Left renal pelvis (tissue), 4 donors: ENCODE measurements at places on chromosomes 7 and 10.
A peak's percentile ranks its signal among the peaks of the same experiment; 100 is the strongest.

GRCh38 chr7:111741811-111742240 lies 179.5 kb upstream of the IMMP2L start:
- DNase-seq = peak; percentile 50

DNA sequence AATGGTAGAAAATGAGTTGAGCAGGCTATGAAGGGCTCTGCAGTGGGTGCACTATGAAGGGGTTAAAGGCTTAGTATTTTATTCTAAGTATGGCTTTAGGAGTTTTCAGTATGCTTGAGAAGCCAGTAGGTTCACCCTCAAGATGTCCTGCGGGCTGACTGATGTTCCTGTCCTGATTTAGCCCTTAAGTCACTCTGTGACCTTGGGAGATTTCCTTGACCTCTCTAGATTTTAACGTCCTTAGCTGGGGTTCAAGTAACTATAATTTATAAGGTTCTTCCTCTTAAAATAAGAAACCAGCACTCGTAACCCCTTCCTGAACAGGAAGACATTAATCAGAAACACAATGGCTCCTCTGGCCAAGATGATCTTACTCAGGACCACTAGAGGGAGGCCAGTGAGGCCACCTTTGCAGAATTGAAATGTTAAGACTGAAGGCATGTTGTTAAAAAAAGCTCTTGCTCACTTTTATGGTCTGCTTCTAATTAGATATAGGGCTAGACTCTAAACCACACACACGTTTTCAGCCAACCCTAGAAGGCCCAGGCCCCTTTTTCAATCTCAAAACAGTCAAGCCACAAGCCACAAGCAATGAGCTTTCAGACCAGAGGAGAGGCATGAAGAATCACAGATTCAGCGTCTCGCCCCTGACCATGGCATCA lies 41.9 kb downstream of the CDK1 start:
- DNase-seq = no peak

GRCh38 chr10:373526-374309 lies 238.5 kb downstream of the ZMYND11 start:
- no peak for DNase-seq

- DNase-seq = no peak
These were observed 612.2 kb downstream of the SUGCT start for GRCh38 chr7:40746841-40747556.

DNA sequence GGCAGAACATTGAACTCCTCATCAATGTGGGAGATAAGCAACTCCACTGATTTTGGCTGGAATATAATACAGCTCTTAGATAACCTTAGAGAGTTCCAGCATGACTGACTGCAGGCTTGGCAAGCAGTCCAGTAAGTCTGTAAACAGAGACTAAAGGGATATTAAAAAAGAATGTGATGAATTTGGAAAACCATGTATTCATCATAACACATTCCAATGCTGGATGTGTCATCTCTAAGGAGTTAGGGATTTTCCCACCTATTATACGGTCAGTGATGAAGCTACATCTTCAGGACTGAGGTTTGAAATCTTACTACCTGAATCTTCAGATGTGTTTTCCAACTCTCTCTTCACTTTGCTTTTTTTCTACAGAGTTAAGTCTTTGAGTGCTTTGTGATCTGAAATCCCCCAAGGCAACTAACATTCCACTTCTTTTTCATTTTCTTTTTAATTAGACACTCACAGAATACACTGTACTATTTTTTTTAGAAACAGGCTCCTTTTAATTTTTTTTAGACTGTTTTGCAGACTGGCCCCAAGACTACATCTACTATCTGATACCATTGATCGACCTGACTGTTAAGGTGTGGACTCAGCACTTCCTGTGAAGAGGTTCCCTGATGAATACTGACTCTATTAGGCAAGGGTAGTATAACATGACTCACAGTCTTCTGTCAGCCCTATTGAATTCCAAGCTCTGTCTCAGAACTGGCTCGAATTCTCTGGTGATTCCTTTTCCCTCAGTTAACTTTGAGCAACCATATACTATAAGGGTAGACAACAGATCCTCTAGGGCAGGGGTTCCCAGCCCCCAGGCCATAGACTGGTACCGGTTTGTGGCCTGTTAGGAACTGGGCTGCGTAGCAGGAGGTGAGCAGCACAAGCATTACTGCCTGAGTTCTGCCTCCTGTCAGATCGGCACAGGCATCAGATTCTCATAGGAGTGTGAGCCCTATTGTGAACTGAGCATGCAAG lies 678.2 kb downstream of the GRM8 start:
- DNase-seq = no peak

DNA sequence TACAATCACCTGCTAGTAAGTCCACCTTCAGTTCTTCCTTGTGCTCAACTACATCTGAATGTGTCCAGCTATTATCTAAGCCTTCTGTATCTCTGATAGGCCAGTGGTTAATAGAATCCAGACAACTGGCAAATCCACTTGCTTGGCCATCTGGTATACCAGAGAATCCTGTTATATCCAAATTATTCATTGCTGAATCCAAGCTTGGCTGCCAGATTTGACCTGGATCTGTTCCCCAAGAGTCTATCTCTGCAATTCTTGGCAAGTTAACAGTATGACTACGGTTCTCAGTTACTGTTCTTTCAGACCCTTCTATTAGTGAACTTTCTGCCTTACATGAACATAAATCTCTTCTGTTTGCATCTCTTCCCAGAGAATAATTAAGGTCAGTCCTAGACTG lies 154.6 kb upstream of the TARP start:
- no peak for DNase-seq

- DNase-seq = no peak
These were observed 30.8 kb downstream of the GOT1 start for GRCh38 chr10:99399664-99400063.

GRCh38 chr10:110966146-110966545 lies 46.7 kb downstream of the SHOC2 start:
- no peak for DNase-seq

GRCh38 chr7:21543528-21544302 lies 876 bp downstream of the DNAH11 start:
- DNase-seq = no peak

DNA sequence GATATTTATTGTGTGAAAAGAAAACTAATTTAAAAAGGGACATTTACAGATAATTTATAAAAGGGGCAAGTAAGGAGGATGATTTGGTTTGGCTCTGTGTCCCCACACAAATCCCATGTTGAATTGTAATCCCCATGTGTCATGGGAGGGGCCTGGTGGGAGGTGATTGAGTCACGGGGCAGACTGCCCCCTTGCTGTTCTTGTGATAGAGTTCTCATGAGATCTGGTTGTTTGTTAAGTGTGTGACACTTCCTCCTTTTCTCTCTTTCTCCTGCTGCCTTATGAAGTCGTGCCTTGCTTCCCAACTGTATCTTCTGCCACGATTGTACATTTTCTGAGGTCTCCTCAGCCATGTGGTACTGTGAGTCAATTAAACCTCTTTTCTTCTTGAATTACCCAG lies 171.0 kb upstream of the SEMA3E start:
- DNase-seq = no peak

GRCh38 chr10:78648256-78648860 lies 420.4 kb upstream of the ZMIZ1 start:
- DNase-seq = no peak

- no peak for DNase-seq
These were observed 110.7 kb downstream of the LRMDA start for GRCh38 chr10:75542084-75542483.

GRCh38 chr7:18133921-18134320 lies 106.3 kb upstream of the PRPS1L1 start:
- DNase-seq = no peak

GRCh38 chr10:62796896-62797295 lies 7.6 kb upstream of the ADO start:
- DNase-seq = no peak

DNA sequence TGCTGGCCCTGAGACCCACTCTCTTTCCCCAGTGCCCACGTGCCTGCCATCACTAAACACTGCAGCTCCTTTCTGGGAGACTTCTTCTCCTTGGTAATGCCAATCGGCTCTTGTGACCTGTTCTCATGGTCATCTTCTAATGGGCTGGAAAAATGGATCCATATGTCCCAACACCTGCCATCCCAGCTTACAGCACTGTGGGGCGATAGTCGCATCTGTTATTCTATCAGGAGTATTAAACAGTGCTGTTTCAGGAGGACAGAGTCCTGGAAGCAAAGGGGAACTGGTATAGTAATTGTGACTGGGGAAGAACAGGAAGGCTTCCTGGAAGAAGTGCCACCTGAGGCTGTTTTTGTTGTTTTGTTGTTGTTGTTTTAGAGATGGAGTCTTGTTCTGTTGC lies 411.2 kb downstream of the GLRX3 start:
- DNase-seq = no peak

DNA sequence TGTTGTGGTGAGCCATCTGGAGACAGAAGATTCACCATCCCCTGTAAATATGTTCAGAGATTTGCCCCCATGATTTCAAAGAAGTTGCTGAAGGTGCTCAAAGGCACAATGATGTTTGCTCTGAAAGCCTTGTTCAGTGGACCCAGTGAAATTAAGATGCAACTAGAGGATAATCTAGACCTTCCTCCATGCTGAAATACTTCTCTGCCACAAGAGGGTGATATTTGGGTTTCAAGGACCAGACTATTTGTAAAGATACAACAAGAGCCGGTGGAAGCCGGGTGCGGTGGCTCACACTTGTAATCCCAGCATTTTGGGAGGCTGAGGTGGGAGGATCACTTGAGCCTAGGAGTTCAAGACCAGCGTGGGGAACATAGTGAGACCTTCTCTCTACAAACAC lies 13.5 kb upstream of the MSRB2 start:
- DNase-seq = no peak

- no peak for DNase-seq
These were observed 46.3 kb upstream of the FZD9 start for GRCh38 chr7:73387221-73387828.

DNA sequence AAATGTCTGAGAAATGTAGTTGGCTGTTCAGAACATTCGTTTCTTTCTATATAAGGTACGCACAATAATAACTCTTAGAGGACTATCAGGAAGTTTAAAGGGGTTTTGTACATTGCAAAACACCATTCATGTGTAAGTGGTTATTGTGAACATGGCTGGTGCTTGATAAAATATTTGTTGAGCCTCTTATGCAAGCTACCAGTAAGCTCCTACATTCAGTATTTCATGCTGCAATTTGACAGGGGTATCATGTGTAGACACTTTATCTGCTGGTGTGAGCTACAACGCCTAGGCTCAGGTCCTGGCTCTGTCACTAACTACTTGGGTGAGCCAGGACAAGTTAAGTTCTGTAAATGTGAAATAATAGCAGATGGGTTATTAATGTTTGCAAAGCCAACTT lies 75.5 kb downstream of the MAP3K8 start:
- DNase-seq = no peak

- no peak for DNase-seq
These were observed 6.6 kb downstream of the C10orf90 start for GRCh38 chr10:126663880-126664279.

- DNase-seq = no peak
These were observed 177.5 kb downstream of the TWIST1 start for GRCh38 chr7:18939771-18940592.
